ENCODE measurements at places on chromosomes 6 and 20.

GRCh38 chr6:12200761-12201160 lies 89.4 kb upstream of the EDN1 start:
- no peak for DNase-seq

DNA sequence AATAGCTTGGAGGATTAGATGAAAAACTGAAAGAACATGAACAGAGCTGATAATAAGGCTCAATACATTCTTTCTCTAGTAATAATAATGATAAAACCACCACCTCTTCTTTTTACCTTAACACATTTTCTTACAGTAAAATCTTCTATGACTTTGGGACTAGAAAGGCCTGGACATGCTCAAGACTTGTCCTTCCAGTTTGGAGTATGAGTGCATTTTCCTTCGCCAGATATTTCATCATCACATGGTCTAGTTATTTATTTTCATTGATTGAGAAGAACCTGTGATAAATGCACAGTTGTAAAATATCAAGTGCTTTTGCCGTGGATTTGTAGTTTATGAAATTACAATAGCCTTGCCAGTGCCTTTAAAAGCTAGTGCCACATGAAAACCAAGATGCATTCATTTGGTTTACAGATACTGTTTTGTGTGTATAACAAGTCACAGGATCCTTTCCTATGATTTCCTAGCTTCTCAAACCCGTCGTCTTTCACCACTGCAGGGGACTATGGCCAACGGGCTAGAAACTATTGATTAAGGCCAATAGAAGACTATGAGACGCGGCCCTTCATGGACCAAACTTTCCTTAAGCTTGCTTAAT lies 200.2 kb upstream of the ZNF217 start:
- DNase-seq, result no peak

DNA sequence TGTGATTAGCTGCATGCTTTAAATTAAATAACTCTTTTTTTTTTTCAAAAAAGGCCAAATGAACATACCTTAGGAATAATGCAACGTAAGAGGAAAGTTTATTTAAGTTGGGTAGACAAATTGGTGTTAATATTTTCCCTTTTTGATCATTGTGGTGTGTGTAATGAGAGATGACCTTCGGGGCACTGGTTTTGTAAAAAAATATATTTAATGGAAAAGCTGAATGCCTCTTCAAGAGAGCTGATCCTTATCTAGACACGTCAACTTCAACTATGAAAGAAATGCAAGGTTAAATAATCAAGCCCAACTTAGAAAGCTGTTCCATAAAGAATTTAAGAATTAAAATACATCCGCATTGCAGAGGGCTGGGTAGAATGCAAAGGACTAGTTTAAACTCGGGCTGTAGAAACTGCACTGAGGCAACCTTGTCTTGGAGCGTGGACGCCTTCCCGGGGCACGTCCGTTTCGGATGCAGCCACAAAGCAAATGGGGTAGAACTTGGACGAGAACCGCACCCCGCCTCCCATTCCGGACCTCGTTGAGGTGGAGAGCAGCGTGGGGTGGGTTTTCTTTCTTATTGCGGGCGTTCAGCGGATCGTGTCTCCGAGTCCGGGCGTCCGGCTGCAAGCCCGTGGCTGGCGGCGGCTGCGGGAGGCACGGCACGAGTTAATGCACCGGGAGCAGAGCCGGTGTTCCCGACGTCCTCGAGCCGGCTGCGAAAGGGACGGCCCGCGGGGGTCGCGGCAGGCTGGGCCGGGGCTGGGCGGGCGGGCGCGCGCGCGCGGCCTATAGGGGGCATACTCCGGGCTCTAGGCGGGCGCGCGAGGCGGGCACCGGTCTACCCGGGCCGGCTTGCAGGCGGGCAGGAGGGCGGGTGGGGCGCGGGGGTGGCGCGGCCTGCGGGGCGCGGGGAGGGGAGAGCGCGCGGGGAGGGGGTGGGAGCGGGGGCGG lies 1.9 kb downstream of the JARID2 start:
- DNase-seq, result peak; percentile 67

GRCh38 chr6:149162924-149163323 lies 154.6 kb upstream of the TAB2 start:
- no peak for DNase-seq

DNA sequence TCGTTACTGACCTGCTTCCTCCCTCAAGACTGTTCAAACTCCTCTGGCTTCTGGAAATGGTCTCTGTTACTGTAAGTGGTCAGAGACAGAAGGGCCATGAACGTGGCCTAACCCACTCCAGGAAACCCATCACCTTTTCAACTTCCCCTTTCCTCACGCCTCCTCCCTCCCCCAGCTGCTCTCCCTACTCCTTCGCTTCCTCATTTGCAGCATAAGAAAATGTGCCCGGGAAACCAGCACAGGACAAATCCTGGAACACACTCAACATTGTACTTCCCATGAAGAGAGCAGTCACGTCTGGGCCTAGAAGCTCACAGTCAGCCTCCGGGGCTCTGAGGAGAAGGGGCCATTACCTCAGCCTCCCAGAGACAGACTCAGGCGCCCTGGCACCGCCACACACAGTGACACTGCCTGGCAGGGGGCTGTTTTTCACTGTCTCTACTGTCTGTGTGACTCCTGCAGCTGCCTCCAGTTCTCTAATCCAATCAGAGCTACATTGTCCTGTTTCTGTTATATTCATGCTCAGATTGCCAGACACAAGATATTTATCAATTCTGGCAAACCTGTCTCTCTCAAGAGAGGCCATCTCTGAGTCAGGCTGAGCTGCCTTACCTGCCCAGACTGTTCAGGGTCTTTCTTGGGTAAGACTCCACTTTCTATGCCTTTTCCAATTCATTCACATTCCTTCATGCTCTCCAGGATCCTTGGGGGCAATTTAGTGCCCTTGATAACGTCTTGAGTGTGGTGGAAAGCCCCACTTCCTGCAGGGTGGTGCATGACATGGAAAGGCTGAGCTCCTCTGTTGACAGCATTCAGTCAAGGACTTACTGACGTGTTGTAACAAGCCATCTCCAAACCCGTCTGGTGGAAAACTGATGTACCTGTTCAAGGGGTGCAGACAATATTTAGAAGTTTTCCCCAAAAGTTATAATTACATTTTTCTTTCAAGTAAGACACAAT lies 242.2 kb downstream of the HIVEP2 start:
- peak; percentile 12 for DNase-seq

GRCh38 chr6:85670573-85670972 lies 27.9 kb upstream of the SYNCRIP start:
- DNase-seq, result peak; percentile 26

DNA sequence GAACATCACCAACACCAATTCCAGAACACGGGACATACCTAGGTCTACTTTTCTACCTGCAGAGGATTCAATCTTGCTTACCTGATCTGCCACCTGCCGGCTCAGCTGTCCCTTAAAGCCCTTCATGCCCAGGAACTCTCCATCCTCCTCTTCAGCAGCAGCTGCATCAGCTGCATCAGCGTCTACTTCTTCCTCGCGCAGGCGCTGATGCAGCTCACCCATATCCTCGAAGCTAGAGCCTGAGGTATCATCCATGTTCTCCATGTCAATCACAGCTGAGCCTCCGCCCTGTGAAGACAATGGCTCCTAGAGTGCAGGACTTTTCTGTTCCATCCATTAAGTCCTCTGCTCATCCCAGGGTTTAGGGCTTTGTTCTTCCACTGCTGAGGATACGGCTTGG lies 918 bp downstream of the YIPF3 start:
- no peak for DNase-seq

GRCh38 chr20:14878676-14879019 lies 541.2 kb upstream of the FLRT3 start:
- no peak for DNase-seq

DNA sequence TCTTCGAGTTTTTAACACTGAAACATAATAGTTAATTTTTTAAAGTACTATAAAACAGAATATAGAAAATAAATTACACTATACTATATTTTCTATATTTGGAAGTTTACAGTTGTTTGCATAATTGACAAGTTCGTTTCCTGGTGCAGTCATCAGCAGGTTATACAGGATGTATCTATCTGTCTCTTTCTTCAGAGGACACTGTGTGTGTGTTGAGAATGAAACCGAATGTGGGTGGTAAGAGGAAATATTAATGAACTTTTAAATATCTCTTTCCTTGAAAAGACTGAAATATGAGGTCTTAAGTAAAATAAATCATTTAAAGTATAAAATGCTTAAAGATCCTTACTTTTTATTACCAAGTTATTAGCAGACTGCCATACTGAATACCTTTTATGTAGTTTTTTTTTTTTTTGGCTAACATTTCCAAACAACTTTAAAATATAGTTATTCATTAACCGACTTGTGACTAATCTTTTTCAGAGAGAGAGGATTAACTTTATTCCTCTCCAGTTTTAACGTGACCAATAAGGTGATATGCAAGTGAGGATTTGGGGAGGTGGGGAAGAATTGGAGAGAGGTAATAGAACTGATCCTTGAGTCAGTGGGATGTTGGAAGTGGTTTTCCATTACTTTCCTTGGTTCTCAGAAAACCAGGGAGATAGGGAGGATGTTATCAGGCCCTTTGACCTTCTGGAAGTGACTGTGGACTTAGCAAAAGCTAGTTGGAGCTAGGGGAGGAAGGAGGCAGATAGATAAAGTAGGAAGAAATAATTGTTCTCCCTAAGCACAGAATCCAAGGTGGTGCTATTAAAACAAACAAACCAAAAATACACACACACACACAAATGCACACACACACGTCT lies 380.0 kb upstream of the FLRT3 start:
- no peak for DNase-seq

- DNase-seq, result no peak
Observed at GRCh38 chr20:33840160-33840559, 29.0 kb downstream of the CHMP4B start.

GRCh38 chr20:45055056-45055455 lies 45.9 kb downstream of the KCNS1 start:
- DNase-seq, result no peak

GRCh38 chr20:43751167-43752050 lies 24.6 kb upstream of the GTSF1L start:
- no peak for DNase-seq

DNA sequence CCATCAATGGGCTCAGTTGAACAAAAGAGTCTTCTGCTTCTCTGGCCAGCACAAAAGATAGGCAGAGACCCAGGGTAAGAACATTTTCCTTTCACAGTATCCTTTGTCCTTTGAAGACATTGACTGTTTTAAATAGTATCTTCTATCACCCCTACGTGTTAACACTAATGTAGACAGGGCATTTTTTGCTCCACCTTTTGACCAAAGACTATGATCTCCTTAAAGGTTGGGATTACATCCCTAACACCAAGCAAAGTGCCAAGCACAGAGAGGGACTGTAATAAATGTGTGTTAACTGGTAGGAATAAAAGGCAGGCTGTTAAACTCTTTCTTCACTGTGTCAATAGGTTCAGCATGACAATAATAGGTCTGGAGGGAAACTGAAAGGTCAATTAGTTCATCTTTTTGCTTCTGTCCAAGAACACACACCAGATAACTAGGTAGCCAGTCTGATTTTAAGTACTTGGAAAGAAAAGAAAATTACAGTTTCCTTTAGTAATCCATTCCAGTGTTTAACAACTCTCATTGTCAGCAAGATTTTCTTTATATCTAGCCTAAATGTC lies 63.6 kb upstream of the NOX3 start:
- no peak for DNase-seq

DNA sequence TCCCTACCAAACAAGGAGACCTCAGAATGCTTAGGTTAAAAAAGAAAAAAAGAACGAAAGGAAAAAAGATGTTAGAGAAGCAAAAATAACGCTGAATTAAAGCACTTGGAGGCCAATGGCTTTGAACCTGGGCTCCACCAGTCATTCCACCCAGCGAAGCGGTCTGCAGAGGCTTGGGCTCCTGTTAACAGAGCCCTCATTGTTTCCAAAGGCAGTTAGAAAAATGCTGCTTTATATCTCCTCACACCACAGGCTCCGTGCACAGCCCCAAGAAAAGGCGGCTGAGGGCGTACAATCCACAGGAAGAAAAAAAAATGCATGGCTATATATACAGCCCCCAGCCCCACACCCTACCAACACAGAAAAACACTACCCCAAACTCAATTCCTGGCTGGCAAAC lies 255.9 kb downstream of the FOXC1 start:
- no peak for DNase-seq

- DNase-seq, result no peak
Observed at GRCh38 chr20:21232546-21233280, 70.4 kb upstream of the XRN2 start.

DNA sequence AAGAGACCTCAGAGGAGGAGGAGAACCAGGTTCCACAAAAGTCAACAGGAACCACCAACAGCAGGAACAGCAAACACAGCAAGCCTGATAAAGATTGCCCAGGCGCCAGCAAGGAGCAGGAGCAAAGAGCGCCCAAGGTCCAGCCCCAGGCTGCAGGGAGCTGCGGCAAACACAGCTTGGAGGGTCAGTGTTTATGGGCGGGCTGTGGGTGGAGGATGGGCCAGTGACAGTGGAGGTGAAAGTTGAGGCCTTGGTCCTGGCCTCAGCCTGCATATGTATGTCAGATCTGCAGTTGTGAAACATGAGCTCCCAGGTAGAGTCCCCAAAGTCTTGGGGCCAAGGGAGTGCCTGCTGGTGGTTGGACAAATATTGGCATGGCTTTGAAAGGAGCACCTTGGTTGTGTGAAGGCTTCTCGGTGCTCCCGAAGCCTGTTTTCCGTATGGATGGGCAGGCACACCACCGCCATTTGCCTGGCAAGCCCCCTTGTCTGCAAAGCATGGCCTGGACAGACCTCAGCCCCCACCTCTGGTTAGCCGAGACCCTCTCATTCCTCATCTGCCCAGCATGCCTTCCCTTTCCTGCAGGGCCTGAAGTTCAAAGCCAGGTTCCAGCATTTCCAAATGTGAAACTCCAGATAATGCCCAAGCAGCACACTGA lies 2.0 kb upstream of the CAPN11 start:
- no peak for DNase-seq

GRCh38 chr6:106253731-106254130 lies 71.8 kb downstream of the ATG5 start:
- no peak for DNase-seq

GRCh38 chr20:32454164-32455145 lies 96.3 kb downstream of the ASXL1 start:
- DNase-seq, result no peak

DNA sequence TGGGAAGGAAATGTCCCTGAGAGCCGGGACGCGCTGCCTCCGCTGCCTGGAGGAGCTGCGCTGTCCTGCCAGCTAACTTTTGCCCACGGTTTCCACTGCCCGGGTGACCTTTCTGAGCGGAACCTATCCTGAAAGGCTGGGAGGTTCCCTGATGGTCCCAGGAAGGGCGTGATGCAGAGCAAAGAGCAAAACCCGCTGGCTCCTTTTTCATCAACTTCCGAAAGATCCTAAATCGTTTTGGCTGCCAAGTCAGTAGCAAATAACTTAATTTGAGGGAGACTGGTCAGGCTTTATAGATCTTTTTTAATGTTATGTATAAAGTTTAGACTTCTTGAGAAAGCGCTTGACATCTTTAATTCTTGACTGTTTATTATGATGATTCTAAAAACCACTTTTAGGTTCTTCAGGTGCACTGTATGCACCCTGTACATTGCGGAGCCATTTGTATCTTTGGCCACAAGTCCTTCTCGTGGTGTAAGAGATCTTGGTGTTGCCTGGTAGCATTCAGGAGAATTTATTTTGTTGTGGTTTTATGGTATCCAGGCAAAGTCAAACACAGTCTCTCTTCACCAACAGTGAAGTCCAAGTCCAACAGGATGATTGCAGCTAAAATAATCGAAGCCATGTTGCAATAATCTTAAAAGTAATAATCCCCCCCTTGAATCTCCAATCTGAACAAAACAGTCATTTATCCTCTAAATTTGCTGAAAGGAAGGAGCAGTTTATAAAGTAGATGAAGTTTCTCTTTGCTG lies at the start of gene SYNE1:
SYNE1 (minus strand) TSS at position 67 of the 752 bp plus-strand sequence. CDS start 9,031 bp downstream, outside the sequence.
- DNase-seq, result no peak

GRCh38 chr6:53358440-53359094 lies 9.8 kb upstream of the ELOVL5 start:
- DNase-seq, result no peak
